Fibroblast of the aortic adventitia (primary cell): ENCODE measurements at places on chromosomes 16 and 17. TPM values are rescaled to one million over a fixed set of nuclear protein-coding genes. Genes with fewer than 3 reads are reported as not detected.
A peak's percentile ranks its signal among the peaks of the same experiment; 100 is the strongest.

The ATP2C2 gene
- total RNA-seq, result not detected in 2 replicates

DNA sequence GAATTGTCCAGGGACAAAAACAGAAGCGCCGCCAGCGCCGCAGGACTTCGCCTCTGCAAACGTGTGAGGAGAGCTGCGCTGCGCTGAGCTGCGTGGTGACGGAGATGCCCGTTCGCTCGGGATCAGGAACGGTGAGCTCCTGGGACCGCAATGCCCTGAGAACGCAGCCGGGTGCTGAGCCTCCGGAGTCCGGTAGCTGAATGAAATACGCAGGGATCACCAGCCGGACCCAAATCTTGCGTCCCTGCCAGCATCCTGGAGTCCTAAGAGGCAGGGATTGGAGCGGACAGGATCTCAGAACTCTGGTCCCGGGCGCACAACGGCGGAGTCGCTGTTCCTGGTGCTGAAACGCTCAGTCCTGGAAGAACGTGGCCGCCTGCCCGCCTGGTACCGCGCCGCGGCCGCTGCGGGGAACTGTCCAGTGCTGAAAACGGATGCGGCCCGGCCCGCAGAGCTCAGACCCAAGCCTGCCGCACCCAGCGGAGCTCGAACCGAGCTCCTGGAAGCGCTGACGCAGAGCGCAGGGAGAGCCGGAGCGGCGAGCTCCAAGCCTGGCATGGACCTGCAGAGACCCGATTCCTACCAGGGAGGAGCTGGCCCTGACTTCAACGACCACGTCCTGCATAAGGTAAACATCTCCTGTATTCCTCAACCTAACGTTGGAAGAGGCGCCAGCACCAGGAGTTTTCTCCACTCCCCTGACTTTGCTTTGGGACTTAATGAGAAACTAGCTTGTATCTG, 41.5 kb downstream of the CD300LF start:
- DNase-seq, result peak; percentile 71

The ZSCAN10 gene
- total RNA-seq, result not detected in 2 replicates

GRCh38 chr17:78618264-78619066, 41.3 kb upstream of the DNAH17 start:
- peak; percentile 63 for DNase-seq

DNA sequence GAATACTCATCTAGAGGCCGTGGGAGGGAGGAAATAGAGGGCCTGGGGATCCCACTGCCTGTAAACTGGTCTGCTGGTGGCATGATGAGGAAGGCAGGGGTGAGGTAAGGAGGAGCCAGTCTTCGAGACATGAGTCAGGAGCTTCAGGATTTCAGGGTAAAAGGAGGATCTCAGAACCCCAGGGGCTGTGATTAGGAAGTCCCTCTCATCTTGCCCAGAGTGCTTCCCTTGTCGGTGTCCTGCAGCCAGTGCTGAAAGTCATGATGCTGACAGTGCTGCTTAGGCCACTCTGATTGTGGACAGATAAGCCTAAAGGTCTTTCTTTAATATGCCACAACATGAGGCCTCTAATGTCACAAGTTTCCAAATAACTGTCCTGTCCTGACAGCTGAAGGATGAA, 29.6 kb downstream of the COG4 start:
- DNase-seq, result no peak

DNA sequence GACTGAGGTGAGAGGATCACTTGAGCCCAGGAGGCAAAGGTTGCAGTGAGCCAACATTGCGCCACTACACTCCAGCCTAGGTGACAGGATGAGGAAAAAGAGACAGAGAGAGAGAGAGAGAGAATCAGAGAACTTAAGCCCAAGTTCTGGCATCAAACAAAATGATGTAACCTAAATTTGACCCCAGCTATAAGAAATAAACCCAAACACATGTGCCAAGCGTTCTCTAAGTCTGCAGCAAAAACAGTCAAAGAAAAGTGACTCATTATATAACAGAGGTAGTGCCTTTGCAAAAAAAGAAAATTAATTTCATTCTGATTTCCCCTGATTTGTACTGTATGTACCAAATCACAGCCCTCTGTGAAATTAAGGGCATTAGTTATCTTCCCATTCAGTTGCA, 89.5 kb downstream of the CDH11 start:
- peak; percentile 25 for DNase-seq

GRCh38 chr16:79845734-79846135, 245.2 kb upstream of the MAF start:
- DNase-seq, result no peak

The SLC16A3 gene
- total RNA-seq, result 13.0 and 44.6 TPM in 2 replicates

- peak; percentile 53 for DNase-seq
Measured at GRCh38 chr17:72362376-72363088, 241.7 kb downstream of the SOX9 start.

The CARD14 gene
- total RNA-seq, result 0.09 TPM in 1 of 2 replicates, not detected in the other

GRCh38 chr16:28010671-28011070, 52.8 kb downstream of the GSG1L start:
- peak; percentile 8 for DNase-seq
